ENCODE measurements at places on chromosomes 13 and 19. TPM values are rescaled to one million over a fixed set of nuclear protein-coding genes. Genes with fewer than 3 reads are reported as not detected.

IFNL1 gene
- not detected for total RNA-seq

TMEM147 gene
- 98.7 TPM for total RNA-seq

KLK8 gene
- total RNA-seq = not detected

DLL3 gene
- under 0.01 TPM for total RNA-seq

CYP2A7 gene
- total RNA-seq = not detected

GJB2 gene
- total RNA-seq = under 0.01 TPM
